ENCODE measurements at places on chromosomes 2 and 18.

- no peak for DNase-seq
Observed at GRCh38 chr18:1468550-1468949, 563.9 kb downstream of the ADCYAP1 start.

GRCh38 chr2:57146951-57147350 lies 899.7 kb upstream of the VRK2 start:
- no peak for DNase-seq

DNA sequence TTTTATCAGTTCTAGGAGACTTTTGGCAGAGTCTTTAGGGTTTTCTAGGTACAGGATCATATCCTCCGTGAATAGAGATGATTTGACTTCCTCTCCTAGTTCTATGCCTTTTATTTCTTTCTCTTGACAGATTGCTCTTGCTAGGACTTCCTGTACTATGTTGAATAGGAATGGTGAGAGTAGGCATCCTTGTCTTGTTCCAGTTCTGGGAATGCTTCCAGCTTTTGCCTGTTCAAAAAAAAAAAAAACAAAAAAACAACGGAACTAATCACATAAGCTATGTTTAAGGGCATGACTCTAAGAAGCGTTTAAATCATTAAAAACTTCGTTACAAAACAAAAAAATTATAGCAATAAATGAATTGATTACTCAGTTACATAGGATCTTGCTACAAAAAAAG lies 145.7 kb downstream of the NUP35 start:
- no peak for DNase-seq

DNA sequence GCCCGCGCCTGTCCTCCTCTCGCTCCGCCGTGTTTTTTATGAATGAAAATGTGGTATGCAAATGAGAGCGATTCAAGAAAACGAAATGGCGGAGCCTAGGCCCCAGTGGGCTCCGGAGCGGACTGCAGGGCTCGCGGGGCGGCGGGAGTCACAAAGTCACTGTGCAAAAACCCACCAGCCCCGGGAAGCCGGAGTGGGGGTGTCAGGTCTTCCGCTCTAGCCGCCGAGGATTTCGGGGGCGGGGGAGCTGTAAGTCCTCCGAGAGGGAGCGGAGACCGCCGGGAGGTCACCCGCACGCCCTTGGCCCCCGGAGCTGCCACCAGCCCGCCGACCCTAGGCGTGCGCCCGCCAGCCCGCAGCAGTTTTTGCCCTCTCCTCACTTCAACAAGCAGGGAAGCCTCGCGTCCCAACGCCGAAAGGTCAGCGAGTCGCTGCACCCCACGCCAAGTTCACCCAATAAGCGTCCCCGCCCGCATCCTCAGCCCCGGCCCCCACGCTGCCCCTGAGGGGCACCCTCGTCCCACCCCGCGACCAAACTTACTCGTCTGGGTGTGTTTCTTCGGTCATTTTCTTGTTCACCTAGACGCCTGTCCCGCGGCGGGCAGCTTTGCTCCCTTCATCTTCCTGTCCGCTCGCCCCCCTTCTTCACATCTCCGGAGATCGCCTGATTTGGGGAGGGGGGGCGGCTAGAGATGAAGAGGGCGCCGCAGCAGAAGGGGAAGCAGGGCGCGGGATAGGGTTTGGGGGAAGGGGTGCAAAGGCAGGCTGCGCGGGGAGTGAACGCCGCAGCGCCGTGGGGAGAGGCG lies 775 bp downstream of the SPRED2 start:
- peak; percentile 91 for DNase-seq
